Astrocyte of the spinal cord (primary cell): ENCODE measurements at places on chromosomes 6 and 20.
A peak's percentile ranks its signal among the peaks of the same experiment; 100 is the strongest.

DNA sequence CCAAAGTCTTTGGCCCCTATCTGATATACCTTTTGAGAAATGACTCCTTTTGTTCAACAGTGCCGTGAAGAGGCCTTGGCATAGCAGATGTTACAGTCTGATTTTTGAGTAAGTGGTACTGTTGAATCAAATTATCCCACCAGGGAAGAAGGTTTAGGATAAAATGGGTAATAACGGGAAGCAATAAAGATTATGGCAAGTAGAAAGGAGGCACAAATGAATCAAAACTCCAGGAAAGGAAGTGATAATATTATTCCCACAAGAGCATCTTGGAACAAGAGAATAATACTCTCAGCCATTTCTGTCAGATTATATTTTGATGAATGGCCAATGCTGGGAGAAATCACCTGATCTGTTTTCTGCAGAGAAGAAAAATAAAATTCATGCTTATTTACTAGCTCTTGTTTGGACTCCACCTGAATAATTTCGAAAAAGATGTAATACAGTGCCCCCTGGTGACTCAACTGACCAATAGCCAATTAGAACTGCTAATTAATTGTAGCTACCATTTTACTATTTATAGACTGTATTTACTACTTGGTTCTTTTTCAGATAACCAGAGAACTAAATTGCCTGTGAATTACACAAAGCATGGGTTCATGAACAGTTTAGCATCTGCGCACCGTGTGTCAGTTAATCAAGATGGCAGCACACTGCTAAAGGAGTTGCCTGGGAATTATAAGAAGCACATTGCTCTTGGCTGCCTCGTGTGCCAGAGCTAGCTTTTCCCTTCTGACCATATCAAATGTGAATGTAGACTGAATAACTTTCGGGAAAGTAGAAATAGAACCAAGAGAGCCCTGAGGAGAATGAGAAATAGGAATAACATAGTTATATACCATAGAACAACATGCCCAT is 78.5 kb upstream of the TRDN start:
- DNase-seq, result peak; percentile 40

GRCh38 chr20:63042448-63043071 is 35.8 kb upstream of the BHLHE23 start:
- DNase-seq, result no peak

GRCh38 chr6:73180763-73181619 is 44.3 kb downstream of the KHDC1L start:
- peak; percentile 80 for DNase-seq

GRCh38 chr6:9647599-9647998 is 767.3 kb downstream of the TFAP2A start:
- DNase-seq, result peak; percentile 9

DNA sequence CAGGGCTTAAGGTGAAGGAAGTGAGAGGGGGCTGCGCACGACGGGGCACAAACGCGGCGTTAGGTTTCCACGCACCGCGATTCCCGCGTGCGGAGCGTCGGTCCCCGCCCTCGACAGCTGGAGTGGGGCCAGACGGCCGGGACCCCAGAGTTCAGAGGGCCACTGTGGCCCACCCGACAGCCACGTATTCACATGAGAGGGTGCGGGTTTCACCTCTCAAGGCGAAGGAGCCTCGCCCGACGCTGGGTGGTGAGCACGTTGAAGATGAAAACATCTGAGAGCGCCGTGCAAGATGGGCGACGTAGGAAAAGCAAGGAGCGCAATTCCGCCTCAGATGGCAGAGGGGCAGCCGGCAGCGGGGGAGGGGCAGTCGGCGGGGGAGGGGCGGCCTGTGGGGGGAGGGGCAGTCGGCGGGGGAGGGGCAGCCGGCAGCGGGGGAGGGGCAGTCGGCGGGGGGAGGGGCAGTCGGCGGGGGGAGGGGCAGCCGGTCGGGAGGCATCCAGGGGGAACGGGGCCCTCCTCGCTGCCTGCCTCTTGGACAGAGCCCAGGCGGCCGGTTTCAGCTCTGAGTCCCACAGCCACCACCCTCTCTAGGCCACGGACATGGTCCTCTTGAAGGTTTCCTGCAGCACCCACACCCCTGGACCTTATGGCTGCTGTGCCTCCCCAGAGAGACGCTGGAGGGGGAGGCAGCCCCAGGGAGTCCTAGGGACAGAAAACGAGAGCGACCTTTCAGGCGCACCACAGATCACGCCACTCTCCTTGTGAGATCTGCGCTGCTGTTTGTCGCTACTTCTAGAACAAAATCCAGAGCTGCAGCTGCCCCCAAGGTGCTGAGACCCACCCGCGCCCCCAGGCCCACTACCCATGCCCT is 113.7 kb downstream of the DLL1 start:
- DNase-seq, result no peak

- peak; percentile 84 for DNase-seq
These were observed 31.4 kb downstream of the ACSS2 start for GRCh38 chr20:34907616-34908469.

DNA sequence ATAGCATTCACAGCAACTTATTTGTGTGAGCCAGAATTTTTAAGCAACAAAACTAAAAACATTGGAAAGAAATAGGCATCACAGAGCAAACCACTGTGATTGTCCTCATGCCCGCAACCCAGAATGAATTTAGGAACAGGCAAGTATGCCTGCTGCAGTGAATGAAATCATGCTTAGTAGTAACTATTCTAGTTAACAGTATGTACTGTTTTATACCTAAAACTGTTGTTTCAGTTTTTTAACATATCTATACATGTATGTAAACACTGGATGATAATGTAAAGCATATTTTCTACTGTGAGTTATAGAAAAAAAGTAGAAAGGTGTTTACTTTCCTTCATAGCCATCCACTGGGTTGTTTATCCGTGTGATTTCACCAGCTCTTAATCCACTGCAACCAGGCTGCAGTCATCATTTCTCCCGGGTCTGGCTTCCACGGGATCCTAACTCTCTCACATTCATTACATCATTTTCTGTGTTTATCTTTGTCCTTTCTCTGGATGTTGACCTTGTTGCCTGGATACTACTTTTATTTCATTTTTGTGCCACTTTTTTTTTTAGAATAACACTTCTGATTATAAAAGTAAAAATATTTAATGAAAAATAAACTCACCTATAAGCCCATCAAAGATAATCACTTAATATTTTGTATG is 3.6 kb upstream of the ARFGEF3 start:
- DNase-seq, result peak; percentile 5

DNA sequence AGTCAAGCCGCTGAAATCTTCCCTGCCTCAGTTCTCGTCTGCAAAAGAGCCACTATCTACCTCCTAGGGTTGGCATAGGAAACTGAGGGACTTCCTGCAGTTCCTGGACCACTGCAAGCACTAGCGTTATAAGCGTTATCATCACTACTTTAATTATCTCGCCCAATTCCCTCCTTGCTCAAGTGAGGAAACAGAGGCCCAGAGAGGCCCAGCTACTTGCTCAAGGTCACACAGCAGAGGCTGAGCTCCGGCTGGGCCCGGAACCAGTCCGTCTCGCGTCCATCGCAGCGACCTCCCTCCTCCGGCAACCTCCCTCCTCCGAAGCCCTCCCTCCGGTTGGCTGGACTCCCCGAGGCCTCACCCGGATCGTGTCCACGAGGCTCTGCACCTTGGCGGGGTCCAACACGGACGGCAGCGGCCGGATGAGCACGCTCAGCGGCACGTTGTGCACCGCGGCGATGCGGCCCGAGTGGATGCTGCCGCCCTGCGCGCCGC is 338 bp downstream of the SRXN1 start:
- peak; percentile 31 for DNase-seq

DNA sequence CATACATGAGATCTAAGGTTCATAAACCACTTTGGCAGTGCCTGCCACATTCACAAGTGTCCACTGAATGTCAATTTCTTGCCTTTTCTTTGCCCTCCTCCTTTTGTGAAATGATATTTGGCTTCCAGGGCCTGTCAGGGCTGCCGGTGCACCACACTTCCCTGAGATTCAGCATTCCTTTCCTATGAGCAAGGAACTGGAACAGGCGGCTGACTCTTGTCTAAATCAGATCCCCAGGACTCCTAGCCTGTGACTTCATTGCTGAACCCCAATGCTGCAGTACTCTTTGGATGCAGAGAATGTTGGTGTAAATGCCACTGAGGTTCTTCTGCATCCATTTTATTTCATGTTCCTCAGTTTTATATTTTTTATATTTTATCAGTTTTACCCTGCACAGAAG is 172.2 kb downstream of the ARID1B start:
- peak; percentile 69 for DNase-seq

GRCh38 chr20:44752099-44752931 is 6.7 kb downstream of the KCNK15 start:
- no peak for DNase-seq

GRCh38 chr20:50360218-50360672 is 149.9 kb upstream of the PTPN1 start:
- no peak for DNase-seq

DNA sequence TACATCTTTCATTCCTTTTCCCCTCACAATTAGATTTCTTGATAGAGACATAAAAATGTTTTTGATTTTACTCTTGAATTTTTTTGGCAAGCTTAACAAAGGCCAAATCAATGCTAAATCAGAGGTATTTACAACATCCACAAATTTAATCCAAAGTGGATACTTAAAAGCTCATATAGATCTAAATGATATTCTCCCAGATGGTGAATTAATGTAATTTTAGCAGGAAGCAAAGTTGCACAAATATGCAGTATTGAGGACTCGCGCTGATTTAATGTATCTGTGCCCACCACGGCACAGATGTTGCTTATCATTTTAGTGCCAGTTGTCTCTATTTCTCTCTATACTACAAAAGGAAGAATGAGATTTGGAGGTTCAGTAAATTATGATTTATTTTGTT is 167.4 kb downstream of the COL19A1 start:
- no peak for DNase-seq

DNA sequence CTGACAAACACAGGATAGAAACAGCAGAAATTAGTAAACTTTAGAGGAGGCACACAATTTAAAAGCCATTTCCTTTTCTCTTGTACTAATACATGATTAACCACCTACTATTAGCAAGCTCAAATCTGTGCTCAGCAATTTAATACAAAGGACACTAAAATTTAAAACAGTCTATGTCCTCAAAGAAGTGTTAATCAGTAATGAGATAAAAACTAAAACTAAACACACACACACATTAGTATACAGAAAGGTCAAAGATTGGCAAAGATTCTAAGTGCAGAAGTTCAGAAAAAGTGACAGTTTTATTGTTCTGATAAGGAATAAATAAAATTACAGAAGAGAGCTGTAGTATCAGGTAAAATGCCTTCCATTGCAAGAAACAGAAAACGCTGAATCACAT is 73.9 kb upstream of the RUNX2 start:
- no peak for DNase-seq

GRCh38 chr20:1299522-1299921 is 29.4 kb downstream of the SDCBP2 start:
- DNase-seq, result no peak

GRCh38 chr6:159056003-159056402 is 11.2 kb upstream of the TAGAP start:
- DNase-seq, result no peak

DNA sequence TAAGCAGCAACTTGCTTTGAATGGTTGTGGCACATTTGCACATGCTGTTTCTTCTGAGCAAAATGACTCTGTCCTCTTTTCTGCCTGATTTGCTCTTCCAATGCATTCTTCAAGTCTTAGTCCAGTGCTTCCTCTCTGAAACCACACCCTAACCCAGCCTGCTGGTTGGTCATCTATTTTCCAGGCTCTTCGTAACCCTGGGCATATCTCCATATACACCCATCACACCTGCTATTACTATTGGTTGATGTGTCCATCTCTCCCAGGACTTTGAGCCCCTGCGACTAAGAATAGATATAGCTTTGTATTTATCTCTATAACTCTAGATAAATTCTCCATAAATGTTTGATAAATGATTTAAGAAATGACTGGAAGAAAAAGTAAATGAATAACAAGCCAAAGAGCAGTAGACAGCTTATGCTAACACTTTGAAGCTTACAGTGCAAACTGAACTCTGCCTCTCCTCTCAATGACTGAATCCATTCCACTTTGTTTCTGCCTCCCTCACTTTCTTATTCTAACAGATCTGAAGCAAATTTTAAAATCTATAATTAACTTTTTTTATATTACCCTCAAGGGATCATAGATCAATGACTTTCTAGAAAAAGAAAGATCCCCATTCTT is 59.7 kb upstream of the NT5E start:
- no peak for DNase-seq

DNA sequence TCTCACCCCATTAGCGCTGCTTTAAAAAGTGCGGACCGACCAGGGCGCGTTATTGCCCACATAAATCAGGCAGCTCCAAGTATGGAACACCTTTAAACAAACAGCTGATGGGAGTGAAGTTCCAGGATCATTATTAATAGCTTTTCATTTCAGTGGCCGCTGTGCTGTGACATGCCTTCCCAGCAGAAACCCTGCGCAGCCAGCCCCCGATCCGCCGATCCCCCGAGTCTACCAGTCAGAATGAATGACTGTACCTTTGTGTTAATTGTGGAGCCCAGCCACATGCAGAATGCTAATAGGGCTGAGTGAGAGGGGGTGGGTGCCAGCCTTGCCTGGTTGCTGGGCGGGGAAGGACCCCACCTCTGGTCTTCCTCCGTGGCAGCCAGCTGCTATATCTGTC is 21.9 kb downstream of the CDH22 start:
- DNase-seq, result no peak

DNA sequence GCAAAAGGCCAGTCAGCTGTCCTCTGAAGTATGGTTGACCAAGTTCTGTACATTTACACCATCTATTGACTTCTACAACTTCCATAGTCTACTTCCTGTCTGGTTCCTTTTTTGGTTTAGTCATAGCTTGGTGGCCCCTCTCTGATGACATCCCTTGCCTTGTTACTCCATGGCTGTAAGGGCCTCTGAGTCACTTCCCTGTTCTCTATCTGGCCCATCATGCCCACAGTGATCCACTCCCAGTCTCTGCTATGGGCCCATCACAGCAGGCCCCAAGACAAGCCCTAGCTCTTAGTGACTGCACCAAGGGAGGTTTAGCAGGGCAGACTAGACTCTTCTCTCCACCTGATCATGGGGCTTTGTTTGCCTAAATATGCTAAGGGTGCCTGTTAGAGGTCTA is 441.6 kb downstream of the HACE1 start:
- DNase-seq, result no peak

- no peak for DNase-seq
These were observed 909 bp downstream of the DNAAF9 start for GRCh38 chr20:3406481-3407039.

GRCh38 chr6:37441651-37442050 is 8.6 kb downstream of the CMTR1 start:
- no peak for DNase-seq

DNA sequence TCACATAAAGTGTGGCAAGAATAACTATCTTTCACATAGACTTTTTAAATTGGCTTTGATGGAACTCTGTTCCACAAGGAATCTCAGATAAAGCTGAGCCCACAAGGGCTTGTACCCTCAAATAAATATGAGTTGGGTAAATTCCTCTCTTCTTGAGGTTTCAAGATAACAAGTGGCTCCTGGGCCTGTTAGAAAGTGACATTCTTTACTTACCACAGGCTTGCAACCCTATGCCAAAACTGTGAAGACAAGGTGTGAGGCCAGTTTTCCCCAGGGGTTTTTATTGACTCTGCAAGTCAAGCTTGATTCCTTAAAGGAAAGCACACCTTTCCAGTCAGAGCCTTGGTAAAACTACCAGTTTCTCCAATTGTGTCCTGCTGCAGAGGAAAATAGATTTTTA is 664.8 kb upstream of the GJE1 start:
- peak; percentile 59 for DNase-seq

- DNase-seq, result peak; percentile 96
These were observed 11.8 kb upstream of the BFSP1 start for GRCh38 chr20:17542993-17543412.
